ENCODE measurements at places on chromosomes 3 and 15. TPM values are rescaled to one million over a fixed set of nuclear protein-coding genes. Genes with fewer than 3 reads are reported as not detected.
A peak's percentile ranks its signal among the peaks of the same experiment; 100 is the strongest.

- no peaks in the 10 kb centered on the region for H3K36me3 ChIP-seq
- H3K4me3 ChIP-seq = no peak overlapping the region
- DNase-seq = no peak
- no peaks in the 10 kb centered on the region for H3K4me1 ChIP-seq
- H3K27me3 ChIP-seq = no peaks in the 10 kb centered on the region
Measured at GRCh38 chr15:28990390-28990789, 104.6 kb downstream of the APBA2 start.

GRCh38 chr3:195040773-195041520 is 230.0 kb downstream of the XXYLT1 start:
- no peak overlapping the region for H3K4me3 ChIP-seq
- no peak overlapping the region for H3K27ac ChIP-seq
- no peak for DNase-seq
- no peaks in the 10 kb centered on the region for H3K4me1 ChIP-seq

CHST14 gene
- 18.1 TPM for polyA plus RNA-seq

- no peaks in the 10 kb centered on the region for H3K4me1 ChIP-seq
- no peak overlapping the region for H3K27ac ChIP-seq
- no peaks in the 10 kb centered on the region for H3K36me3 ChIP-seq
- peaks cover 3% of the 10 kb centered on the region for H3K27me3 ChIP-seq
- peak; percentile 10 for DNase-seq
- H3K4me3 ChIP-seq = no peak overlapping the region
Measured at GRCh38 chr15:69576035-69576526, 123.5 kb downstream of the RPLP1 start.

- DNase-seq = no peak
- H3K27ac ChIP-seq = no peak overlapping the region
- H3K36me3 ChIP-seq = no peaks in the 10 kb centered on the region
- H3K27me3 ChIP-seq = peaks cover 5% of the 10 kb centered on the region
Measured at GRCh38 chr15:66147440-66147839, 106.1 kb downstream of the MEGF11 start.

CD276 gene
- polyA plus RNA-seq = 103 TPM

DNA sequence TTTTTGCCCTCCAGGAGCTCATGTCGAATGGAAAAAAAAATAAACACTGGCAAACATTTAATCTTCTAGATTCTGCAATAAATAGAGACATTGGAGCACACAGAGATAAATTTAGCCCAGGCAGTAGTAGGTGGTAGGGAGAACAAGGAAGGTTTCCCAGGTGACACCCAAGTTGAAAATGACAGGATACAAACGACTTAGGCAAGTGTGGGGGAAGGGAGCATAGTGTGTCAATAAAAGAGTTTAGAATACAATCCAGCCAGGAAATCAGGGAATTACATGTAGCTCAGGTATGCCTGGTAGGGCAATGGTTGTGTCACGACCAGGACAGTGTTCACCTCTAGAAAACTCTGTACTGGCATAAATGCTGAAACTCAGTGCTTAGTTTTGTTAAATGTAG is 364.6 kb upstream of the AGTR1 start:
- H3K27me3 ChIP-seq = no peaks in the 10 kb centered on the region
- no peaks in the 10 kb centered on the region for H3K36me3 ChIP-seq
- no peaks in the 10 kb centered on the region for H3K4me1 ChIP-seq
- H3K4me3 ChIP-seq = no peak overlapping the region
- DNase-seq = no peak
- no peak overlapping the region for H3K27ac ChIP-seq

DNA sequence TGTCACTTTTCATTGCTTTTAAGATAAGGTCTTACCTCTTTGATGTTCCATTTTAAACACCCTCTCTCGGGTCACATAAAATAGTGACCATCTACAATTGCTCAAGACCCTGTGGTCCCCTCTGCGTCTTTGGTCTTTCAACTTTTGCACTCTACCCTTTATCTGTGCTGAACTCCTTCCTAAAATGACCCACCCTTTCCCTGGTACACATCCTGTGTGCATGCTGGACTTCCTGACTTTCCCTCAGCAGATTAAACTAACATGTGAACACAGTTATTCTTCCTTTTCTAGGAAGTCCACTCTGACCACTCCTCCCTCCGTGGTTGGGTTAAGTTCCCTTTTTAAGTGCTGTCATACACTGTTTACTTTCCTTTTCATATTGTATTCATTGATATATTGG is 414.2 kb downstream of the GABRB3 start:
- H3K27ac ChIP-seq = no peak overlapping the region
- no peaks in the 10 kb centered on the region for H3K4me1 ChIP-seq
- H3K36me3 ChIP-seq = no peaks in the 10 kb centered on the region
- H3K27me3 ChIP-seq = no peaks in the 10 kb centered on the region
- no peak overlapping the region for H3K4me3 ChIP-seq

DNA sequence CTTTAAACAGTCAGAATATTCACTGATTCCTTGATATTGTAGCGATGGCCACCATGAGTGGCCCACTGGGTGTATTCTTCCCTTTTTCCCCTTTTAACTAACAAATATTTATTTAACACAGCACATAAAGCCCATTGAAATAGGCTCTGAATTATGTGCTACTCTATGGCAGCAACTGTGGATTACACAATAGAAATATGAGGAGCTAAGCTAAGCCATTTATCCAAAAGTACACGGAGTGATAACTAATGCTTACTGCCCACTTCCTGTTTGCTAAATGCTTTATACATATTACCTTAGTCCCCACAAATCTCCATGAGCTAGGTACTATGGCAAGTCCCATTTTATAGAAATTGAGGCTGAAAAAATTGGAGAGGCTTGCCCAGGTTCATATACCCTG is 17.9 kb downstream of the ILDR1 start:
- peak; percentile 4 for DNase-seq
- no peaks in the 10 kb centered on the region for H3K4me1 ChIP-seq
- no peaks in the 10 kb centered on the region for H3K36me3 ChIP-seq
- H3K27ac ChIP-seq = no peak overlapping the region
- H3K4me3 ChIP-seq = no peak overlapping the region
- H3K27me3 ChIP-seq = no peaks in the 10 kb centered on the region

GRCh38 chr15:79007066-79007465 is 62.2 kb upstream of the CTSH start:
- peak; percentile 58 for DNase-seq
- H3K36me3 ChIP-seq = no peaks in the 10 kb centered on the region
- peaks cover 7% of the 10 kb centered on the region for H3K4me1 ChIP-seq
- H3K27ac ChIP-seq = no peak overlapping the region
- peaks cover 2% of the 10 kb centered on the region for H3K27me3 ChIP-seq
- no peak overlapping the region for H3K4me3 ChIP-seq

- H3K27ac ChIP-seq = no peak overlapping the region
- H3K36me3 ChIP-seq = no peaks in the 10 kb centered on the region
- no peak overlapping the region for H3K4me3 ChIP-seq
- no peaks in the 10 kb centered on the region for H3K27me3 ChIP-seq
Measured at GRCh38 chr3:117856354-117856753, 1146.8 kb downstream of the TUSC7 start.

DNA sequence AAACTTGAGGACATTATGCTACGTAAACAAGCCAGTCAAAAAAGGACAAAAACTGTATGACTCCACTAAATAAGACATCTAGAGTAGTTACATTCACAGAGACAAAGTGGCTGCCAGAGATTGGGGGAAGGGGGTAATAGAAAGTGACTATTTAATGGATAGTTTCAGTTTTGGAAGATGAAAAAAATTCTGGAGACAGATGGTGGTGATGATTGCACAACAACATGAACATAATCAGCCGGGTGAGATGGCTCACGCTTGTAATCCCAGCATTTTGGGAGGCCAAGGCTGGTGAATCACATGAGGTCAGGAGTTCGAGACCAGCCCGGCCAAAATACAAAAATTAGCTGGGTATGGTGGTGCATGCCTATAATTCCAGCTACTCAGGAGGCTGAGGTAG is 40.6 kb downstream of the DPP8 start:
- H3K4me3 ChIP-seq = no peak overlapping the region
- DNase-seq = peak; percentile 90
- H3K27ac ChIP-seq = peak overlapping the region; percentile 74
- H3K4me1 ChIP-seq = peaks cover 5% of the 10 kb centered on the region
- peaks cover 3% of the 10 kb centered on the region for H3K36me3 ChIP-seq

- H3K4me1 ChIP-seq = no peaks in the 10 kb centered on the region
- H3K27ac ChIP-seq = no peak overlapping the region
- H3K36me3 ChIP-seq = no peaks in the 10 kb centered on the region
- no peaks in the 10 kb centered on the region for H3K27me3 ChIP-seq
- DNase-seq = no peak
Measured at GRCh38 chr3:166518040-166518439, 680.8 kb upstream of the BCHE start.

TICRR gene
- 1.6 TPM for polyA plus RNA-seq

GRCh38 chr3:115204475-115204874 is 57.4 kb upstream of the ZBTB20 start:
- no peak for DNase-seq
- H3K4me3 ChIP-seq = no peak overlapping the region
- no peaks in the 10 kb centered on the region for H3K27me3 ChIP-seq
- no peaks in the 10 kb centered on the region for H3K36me3 ChIP-seq
- no peaks in the 10 kb centered on the region for H3K4me1 ChIP-seq

Data from fibroblast of lung (primary cell).